Hindlimb muscle (tissue), 1 donor: ENCODE measurements at places on chromosomes 2 and 18. TPM values are rescaled to one million over a fixed set of nuclear protein-coding genes. Genes with fewer than 3 reads are reported as not detected.

NR4A2 gene
- polyA plus RNA-seq = 1.9 TPM

DNA sequence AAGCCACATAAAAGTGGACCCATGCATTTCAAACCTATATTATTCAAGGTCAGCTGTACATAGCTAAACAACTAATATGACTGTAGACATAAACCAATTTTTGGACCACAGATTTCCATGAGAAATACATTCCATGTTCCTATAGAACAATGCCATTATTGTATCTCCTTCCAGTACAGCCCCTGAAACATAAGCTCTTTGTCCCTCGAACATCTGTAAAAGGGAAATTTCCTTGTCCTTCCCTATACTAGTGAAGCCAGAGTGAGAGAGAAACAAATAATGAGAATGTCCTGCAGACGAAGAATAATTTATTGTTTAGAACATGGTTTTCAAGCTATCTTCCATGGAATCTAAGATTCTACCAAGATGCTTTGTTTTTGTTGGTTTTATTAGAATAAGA lies 75.3 kb downstream of the GORASP2 start:
- DNase-seq = no peak

DNA sequence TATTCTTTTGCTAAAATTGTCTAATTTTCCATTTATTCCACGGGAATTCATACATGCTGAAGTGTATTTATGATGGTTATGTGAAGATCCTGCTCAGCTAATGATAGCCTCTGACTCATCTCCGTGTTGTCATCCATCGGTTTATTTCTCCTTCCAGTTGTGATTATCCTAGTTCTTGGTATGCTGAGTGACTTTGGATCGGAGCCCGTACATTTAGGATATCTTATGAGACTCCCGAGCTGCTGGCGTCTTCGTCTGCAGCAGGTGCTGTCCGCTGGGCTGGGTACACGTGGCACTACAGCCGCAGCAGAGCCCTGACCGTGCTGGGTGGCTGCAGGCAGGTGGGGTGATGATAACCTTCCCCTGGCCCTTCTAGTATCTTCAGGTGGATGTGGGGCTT lies 40.1 kb upstream of the GALR1 start:
- DNase-seq = no peak

CACNB4 gene
- 6.4 TPM for polyA plus RNA-seq

GRCh38 chr18:65769652-65770051 lies 18.8 kb downstream of the CDH7 start:
- DNase-seq = no peak

DNA sequence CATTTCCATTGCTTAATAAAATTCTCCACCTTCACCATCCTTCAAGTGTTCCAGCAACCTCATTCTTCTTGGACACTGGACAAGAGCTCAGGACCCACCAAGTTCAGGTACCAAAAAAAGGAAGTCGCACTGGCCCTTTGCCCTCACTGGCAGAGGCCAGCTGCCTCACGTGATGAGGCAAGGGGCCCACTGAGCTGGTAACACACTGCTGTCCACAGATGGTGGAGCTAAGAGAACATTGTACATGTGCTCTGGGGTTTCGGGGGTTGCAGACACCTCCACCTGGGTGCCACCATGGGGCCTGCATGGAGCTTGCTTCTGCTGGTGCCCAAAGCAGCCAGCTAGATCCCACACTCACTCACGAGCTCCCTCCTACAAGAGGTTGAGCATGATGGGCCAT lies 71.3 kb downstream of the SCG2 start:
- DNase-seq = no peak

DNA sequence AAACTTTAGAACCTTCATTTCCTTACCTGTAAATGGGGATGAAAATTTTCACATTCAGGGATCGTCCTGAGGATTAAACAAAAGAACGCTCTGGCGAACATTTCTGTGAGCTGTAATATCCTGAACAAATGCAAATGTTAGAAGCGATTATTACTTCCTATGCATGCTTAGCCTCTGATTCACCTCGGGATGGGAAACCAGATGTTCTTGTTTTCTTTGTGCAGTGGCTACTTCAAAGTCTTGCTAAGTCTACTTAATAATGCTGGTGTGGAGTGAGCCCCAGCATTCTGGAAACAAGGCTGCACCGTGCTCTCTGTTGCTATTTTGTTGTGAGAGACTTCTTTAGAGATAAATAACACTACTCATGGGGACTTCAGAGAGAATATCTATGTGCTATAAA lies 119.1 kb upstream of the PELI1 start:
- DNase-seq = peak; percentile 63

- DNase-seq = no peak
Observed at GRCh38 chr2:239245872-239246721, 154.7 kb downstream of the HDAC4 start.

- DNase-seq = no peak
Observed at GRCh38 chr18:79930020-79930642, 21.3 kb downstream of the SLC66A2 start.

DNA sequence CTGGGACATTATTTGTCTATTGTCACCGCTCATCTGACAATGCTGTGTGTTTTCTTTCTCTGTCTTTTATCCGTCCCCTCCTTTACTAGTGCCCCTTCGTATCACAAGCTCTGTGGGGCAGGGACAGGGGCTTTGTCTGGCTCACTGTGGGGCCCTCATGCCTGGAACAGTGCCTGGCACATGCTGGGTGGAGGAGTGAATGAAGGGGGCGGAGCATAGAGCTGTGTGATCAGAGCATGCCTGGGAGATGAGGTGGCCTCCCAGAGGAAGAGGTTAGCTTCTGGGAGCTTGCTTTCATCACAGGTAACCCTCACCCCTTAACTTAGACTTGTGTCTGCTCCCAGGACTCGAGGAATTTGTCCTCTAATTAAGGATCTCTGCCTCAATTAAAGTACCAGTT lies 16.4 kb downstream of the MTCL1 start:
- DNase-seq = no peak

POTEE gene
- polyA plus RNA-seq = not detected

DNA sequence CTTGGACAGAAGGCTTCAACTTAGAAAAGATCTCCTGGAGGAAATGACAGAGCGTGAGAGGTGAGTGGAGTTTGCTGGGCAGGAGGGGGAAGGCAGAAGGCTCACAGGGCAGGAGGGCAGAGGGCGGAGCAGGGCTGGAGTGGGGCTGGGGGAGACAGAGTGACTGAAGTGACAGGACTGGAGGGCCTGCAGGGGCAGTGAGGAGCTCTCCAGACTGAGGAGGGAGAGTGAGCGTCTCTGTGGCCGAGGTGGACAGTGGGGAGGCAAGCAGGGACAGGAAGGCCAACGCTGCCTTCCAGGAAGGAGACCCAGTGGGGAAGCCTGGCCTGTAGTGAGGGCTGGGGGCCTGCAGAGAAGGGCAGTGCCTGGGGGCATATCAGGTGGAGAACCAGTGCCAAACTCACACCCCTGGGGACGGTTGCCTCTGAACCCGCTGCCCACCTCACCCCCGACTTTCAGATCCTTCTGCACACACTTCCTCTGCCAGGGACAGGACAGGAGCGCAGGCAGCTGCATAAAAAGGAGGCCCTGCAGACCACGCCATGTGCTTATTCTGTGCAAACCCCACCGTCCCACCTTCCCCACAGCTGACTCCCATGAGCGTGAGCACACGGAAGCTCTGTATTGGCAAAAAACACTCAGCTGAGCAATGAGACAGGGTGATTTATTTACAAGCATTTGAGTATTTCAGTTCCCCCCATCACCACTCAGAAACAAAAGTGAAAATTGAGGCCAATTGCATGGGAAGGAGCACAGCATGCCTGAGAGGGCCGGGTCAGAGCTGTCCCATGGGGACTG lies 244.3 kb downstream of the FAM210A start:
- DNase-seq = no peak

RAMP1 gene
- polyA plus RNA-seq = 55.1 TPM

DNA sequence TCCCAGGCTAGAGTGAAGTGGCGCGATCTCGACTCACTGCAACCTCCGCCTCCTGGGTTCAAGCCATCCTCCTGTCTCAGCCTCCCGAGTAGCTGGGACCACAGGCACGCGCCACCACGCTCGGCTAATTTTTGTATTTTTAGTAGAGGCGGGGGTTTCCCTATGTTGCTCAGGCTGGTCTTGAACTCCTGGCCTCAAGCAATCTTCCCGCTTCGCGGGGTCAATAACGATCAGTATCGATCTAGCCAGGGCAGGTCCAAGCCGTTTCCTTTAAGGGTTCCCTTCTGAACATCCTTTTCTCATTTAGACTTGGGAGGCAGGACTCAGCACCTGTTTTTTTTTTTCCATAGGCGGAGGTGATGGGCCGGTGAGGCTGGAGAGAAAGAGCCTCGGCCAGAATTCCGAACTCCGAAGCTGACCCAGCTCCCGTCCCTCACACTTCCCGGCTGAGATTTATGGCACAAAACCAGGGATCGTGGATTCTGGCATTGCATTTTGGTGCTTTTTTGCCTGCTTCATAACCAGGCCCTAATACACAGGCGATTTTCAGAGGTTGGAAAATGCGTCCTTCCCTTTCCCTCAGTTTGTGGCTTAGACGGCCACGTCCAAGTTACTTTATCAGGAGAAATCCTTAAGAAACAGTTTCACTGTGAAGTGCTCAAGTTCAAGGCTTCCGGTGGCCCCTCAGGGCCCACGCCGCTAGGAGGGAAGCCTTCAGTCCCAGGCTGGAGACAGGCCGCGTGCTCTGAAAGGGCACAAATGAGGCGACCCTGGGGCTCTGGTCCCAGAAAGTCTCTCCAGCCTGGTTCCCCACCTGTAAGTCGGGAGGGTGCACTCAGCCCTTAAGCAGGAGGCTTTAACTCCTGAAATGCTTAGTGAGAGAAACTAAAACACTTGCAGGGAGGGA lies 998 bp upstream of the SLC66A3 start:
- DNase-seq = peak; percentile 30

- DNase-seq = no peak
Observed at GRCh38 chr2:105445976-105446375, 47.1 kb upstream of the FHL2 start.

GRCh38 chr2:156397229-156397628 lies 39.0 kb upstream of the GPD2 start:
- no peak for DNase-seq

- no peak for DNase-seq
Observed at GRCh38 chr2:95551055-95551568, 40.7 kb upstream of the TRIM43 start.

DNA sequence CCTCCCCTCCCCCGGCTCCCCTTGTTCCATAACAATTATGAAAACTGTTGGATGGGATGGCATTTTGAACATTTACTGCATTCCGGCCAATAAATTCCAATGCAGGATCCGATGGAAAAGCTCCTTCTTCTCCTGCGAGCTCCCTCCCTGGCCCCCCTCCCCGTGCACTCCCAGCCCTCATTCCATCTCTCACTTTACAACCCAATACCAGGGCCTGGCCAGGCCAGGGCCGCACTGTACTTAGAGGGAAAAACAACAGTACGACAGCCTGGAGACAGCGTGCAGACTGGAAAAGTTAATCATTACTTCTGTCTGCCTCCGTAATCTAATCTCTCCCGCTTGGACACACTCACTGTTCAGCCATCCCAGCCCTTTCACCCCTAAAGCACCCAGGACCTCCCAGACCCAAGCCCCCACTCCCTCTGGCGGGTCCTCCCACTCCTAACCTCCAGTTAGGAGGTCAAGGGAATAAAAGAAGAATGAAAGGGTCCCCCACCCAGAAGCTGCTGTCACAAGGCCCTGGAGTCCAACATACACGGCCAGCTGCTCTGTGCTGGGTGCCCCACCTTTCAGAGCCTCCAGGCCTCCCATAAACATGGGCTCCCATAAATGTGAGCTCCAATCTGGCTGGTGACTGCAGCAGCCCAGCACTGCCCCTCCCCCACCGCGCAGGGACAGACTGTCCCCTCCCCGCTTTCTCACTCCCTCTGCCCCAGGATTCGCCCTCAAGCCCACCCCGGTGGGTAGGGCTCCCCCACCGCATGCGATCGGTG lies 20.6 kb downstream of the SMAD7 start:
- no peak for DNase-seq

DNA sequence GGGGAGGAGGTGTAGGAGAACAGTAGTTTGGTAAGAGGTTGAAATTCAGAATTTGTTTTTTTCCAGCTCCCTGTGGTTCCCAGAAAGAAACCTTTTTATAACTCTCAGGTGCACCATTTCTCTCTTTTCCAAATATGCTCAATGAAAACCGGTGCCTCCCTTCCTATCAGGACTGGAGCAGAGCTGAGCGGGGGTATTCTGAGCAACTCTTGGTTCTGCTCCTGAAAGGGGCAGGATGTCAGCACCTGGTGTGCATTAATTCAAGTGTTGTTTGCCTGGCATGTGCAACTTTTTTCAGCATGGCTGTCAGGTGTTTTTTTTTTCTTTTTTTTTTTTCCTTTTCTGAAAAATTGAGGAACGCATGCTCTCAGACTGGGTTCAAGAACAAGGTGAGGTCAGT lies 74.1 kb downstream of the MAPK4 start:
- DNase-seq = no peak

MEIS1 gene
- 16.6 TPM for polyA plus RNA-seq

OTOF gene
- polyA plus RNA-seq = 15.7 TPM

DNA sequence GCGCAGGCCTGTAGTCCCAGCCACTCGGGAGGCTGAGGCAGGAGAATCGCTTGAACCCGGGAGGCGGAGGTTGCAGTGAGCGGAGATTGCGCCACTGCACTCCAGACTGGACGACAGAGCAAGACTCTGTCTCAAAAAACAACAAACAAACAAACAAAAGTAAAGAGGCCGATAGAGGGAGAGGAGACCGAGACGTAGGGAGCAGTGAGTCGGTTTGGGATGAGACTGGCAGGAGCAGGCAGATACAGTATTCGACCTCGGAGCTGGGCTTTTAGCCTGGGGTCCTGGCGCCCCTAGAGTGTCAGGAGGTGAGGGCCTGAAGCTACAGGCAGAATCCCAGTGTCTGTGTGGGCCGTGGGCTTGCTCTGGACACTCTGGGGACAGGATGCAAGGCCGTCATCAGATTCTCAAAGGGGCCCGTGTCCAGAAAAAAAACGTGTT lies 51.2 kb downstream of the SLC4A1AP start:
- DNase-seq = no peak

DNA sequence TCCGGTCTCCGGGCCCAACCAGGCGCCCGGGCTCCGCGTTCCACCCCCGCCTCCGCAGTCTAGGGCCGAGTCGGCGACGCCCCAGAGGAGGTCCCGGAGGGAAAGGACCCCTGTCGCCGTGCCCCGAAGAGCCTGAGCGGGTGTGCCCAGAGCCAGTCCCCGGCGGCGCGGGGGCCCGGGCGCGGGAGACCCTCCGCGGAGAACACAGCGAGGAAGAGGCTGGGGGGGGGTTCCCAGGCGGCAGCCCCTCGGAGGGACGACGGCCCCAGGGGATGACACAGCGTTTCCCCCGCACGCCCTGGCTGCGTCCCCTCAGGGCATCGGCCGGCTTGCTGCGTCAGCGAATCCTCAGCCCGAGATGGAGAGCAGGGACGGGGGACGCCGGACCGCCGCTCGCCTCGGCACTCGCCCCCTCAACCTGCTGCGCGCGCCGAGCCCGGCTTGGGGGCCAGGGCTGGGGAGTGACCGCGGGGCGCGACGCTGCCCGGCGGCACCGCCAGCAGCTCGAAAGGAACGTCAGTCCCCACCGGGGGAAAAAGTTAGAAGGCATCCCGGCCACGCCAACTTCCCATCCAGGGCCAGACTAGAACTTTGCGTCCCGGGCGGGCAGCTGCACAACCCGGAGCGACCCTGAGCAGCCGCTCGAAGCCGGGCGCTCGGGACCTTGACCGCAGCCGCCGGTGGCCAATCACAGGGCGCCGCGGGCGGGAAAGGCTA lies 711 bp downstream of the SFXN5 start:
- no peak for DNase-seq

GRCh38 chr2:192000196-192000980 lies 153.5 kb upstream of the CAVIN2 start:
- DNase-seq = no peak
